Left renal pelvis (tissue), 4 donors: ENCODE measurements at places on chromosomes 16 and 17.

GRCh38 chr17:57662644-57663308 is 82.3 kb downstream of the CCDC182 start:
- DNase-seq: peak; percentile 83

DNA sequence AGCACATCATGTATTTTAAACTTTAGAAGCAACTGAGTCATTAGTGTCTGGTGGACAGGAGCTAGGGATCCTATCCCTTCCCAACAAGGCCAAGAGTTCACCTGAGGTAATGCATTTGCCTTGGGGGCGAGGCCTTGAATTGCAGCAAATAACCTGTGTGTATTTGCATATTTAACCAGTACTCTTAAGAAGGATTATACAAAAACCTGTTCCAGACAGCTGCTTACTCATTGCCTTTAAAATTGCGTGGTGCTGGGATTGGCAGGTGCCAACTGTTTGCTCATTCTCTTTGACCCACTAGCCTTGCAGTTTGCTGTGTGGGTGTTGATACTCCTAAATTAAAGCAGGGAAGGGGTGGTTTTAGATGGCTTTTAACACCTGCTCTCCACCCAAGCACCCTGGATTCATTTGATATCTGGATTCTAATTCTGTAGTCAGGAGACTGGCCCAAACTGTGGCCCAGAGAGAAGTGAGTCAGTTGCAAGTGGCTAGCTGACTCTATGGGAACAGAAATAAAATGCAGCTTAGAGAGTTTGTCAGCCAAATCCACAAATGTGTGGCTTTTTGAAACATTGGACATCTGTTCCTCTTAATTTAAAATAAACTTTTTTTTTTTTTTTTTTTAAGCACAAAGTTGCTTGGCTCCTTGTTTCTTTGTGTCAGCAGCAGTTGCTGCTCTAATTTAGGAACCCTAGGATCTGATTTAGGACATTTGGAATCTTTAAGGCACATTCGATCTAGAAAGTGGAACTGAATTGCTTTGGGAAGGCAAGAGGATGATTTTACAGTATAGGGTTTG is 46.9 kb downstream of the TUBD1 start:
- no peak for DNase-seq

DNA sequence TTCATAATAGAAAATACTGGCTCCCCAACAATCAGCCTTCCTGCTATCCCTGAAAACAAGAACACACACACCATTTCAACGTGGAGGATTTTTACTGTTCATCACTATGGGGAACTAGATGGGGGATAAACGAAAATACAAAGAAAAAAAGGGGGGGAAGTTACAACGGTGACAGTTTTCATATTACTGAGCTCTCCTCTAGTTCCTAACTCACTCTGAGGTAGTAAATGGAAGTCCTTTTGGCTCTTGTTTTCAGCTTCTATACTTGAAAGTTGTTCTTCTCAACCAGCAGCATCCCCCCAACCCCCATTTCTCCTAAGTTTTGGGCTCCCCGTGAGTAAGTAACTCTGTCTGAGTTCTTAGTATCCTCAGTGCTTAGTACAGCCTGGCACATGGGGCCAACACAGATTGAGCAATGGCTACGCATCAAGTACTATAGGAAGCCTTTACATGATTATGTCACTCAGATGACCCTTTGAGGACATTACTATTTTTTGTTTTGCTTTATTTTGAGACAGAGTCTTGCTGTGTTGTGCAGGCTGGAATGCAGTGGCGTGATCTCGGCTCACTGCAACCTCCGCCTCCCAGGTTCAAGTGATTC is 4.2 kb upstream of the CORO7 start:
- DNase-seq: no peak

- no peak for DNase-seq
Measured at GRCh38 chr16:28140788-28141618, 70.8 kb downstream of the XPO6 start.

GRCh38 chr16:67361038-67361437 is 32.3 kb downstream of the TPPP3 start:
- DNase-seq: no peak

- no peak for DNase-seq
Measured at GRCh38 chr16:50257876-50258275, 8.5 kb upstream of the ADCY7 start.

- no peak for DNase-seq
Measured at GRCh38 chr16:1188432-1189189, 35.7 kb downstream of the CACNA1H start.

DNA sequence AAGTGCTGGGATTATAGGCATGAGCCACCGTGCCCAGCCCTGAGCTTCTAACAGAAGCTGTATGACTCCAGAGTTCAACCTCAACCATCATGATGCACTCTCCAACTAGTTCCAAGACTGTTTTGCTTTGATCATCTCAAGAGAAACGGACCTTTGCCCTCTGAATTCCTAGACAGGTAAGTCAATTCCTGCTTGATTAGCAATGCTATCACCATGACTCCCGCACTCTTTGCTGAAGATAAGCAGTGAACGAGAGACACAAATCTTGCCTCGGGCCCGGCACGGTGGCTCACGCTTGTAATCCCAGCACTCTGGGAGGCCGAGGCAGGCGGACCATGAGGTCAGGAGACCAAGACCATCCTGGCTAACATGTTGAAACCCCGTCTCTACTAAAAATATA is 22.2 kb downstream of the ANKFY1 start:
- DNase-seq: no peak

GRCh38 chr16:61644736-61645135 is 391.5 kb downstream of the CDH8 start:
- no peak for DNase-seq

DNA sequence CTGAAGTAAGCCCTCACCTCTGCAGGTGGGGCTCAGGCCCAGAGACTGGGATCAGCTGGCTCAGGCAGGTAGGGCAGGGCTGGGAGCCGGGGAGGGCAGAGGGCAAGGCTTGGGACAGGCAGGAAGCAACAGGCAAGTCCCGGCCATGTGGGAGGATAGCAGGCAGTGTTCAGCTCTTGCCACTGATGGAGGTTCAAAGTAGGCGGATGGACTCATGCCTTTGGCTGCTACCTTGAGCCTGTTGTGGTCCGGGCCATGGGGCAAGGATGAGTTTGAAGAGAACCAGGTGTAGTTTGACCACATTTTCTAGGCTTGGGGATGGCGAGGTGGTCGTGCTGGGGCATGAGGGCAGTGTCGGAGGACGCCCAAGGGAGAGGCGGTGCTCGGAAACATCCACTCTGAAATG is 2.7 kb downstream of the PRCD start:
- DNase-seq: no peak
